ENCODE measurements at places on chromosomes 1 and 21.

GRCh38 chr1:182978151-182978853 is 25.3 kb upstream of the SHCBP1L start:
- DNase-seq = no peak

GRCh38 chr1:162458236-162458635 is 39.4 kb upstream of the UHMK1 start:
- DNase-seq = no peak

GRCh38 chr1:204863730-204864129 is 6.9 kb upstream of the NFASC start:
- no peak for DNase-seq

DNA sequence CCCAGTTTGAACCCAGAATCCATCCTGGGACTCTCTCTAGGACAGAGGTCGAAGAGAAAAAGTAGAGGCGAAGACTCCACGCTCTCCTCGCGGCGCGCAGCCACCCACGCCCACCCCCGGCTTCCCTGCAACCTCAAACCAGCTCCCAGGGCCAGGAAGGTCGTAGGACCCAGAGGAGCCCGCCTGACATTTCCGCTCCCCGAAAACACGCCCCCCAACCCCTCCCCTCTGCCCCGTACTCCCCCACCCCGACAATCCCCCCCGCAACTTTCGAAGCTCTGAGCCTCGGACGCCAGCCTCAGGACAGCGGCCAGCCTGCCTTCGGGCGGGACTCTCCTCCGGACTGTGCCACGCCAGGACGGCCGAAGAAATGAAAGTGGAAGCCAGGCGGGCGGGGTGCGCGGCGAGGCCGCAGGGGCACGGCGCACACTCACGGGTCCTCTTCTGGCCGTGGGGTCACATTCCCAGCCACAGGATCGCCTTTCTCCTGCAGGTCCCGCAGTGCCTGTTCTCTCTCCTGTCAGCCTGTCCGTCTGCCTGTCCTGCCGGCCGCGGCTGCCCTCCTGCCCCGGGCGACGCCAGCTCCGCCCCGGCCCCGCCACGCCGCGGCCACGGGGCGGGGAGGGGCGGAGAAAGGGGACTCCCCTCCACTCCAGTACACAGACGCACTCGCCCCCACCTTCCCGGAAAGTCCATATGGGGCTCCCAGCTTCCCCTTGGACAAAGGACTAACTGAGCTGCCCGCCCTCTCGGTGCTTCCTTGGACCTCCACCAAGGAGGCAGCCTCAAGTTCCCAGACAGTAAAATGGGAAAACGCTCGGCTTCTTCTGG is at the start of gene MOB3C:
Gene MOB3C, minus strand, starts transcription at position 535 of the 831 bp plus-strand sequence. CDS start 3,490 bp downstream, outside the sequence.
- peak; percentile 78 for DNase-seq

GRCh38 chr1:88061492-88062177 is 622.4 kb upstream of the PKN2 start:
- DNase-seq = peak; percentile 64

DNA sequence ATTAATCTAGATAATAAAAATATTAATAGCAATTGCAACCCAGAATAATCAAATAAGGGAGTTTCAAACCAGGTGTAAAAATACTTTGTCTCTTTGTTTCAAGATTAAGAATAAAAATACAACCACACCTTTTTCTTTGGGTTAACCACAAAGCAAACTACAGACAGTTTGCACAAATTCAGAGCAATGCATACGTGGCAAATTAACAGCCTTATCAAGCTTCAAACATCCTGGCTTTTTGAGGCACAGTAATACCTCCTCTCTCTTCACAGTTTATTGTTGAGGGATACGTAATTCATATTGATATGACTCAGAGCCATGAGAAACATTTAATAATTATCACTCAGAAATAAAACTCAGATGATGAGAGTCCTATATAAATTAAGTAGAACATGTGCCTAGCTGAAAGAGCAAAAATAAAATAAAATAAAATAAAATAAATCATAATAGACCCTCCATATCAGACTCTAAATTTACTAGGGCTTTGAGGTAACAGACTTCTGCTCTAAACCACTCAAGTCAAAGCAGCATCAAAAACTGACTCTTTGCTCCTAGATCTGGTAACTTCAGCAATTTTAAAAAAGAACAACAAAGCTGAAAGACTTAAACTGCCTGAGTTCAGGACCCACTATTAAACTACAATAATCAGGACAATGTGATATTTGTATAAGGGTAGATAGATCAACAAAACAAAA is 11.4 kb downstream of the EDEM3 start:
- peak; percentile 76 for DNase-seq

DNA sequence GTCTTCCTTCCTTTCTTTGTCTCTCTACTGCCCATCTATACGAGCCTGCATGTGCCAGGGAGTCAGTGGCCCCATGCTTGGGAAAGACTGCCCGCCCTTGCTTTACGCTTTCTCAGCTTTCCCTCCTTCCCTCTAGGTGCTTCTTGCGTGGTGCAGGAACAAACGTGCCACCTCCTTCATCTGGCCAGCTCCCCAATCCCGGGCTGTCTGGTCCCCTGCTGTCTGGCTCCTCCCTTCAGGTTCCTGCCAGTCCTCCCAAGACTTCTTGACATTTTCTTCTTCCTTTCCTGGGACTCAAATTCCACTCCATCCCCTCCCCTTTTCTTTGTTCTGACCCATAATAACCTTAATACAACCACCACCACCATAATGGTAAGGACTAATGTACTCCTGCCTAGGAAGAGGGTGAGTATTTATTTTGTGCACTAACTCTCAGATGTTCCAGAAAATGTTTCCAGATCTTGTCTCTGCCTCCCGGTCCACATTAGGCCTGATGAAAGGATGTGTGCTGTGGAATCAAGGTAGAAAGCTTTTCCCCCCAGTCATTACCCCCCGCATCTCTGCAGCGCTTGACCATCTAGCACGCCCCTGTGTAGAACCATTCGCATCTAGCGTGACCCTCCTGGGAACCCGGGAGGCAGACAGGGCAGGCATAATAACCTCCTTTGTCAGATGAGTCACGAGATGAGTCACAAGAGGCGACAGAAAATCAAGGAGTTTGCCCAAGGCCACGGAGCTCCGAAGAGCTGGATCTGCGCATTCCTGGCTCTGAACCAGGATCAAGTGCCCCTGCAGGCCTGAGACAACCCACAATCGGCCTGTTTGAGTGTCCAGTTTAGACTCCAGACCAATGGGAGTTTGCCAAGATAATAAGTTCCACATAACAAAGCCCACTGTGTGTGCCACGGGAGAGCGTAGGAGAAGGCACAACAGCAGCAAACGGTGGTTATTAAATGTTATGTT is 60.1 kb upstream of the NEK2 start:
- DNase-seq = peak; percentile 9

GRCh38 chr1:54153535-54154439 is 987 bp upstream of the CDCP2 start:
- DNase-seq = peak; percentile 16

GRCh38 chr1:101137144-101138126 is 99.4 kb upstream of the S1PR1 start:
- peak; percentile 47 for DNase-seq

- no peak for DNase-seq
Measured at GRCh38 chr1:11823366-11824137, 17.6 kb downstream of the CLCN6 start.

DNA sequence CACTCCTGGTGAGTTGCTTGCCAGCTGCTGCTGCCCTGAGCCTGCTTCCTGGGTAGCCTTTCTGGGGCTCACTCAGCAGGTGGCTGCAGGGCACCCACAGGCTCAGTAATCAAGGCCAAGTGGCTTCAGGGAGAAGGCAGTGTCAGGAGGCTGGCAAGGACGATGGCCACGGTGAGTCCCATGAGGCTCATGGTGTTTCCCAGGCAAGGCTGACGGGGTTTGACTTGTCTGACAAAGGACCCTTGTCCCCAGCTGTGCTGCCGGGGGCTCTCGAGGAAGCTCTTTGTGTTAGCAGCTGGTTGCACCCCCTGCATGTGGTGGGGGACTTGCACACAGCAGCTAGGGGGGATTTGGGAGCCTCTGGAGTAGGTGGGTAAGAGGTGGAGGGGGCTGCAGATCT is 190.5 kb upstream of the C1orf174 start:
- DNase-seq = no peak

DNA sequence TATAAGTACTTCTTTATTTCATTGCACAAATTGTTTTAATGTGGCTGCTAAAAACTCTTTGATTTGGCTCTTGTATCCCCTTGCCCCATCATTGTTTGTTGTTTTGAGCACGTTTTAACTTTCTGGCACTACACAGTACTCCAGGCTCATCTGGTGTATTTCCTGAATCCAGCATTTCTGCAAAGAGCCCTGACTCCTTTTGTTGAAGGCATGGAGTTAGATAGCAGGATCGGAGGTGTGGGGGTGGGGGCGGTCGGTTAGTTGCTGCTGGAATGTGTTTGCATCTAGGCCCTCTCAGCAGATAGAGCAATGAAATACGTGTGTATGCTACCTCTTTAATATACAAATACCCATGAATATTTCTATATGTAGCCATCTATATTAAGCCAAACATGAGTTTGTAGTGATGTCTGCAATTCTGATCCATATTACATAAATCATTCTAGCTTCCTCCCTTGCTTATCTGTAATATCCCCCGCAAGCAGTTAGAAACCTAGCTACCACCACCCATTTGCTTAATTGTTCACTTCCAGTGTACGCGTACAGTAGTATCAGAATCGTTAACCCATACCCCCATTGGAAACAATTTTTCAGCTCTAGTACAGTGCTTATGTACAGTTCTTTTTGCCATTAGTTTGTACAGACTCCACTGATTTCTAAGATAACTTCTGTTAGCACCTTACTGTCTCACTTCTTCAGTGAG is 106.0 kb downstream of the NOS1AP start:
- DNase-seq = no peak

DNA sequence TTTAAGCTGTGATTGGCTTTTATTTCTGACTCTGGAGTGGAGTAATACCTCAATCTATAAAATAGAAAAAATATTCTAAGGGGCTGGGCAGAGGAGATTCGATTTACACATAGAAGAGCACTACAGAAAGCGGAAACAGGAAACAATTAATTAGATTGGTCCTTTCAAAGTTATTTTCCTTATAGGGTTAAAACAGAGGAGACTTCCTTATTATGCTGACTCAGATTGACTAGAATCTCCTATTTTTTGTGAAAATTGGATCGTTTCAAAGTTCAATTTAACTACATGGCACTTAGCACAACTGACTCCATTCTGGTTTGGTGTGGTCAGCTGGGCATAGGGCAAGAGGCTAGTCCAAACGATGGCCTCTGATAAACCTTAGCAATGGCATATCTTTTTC is 48.3 kb upstream of the NCAM2 start:
- no peak for DNase-seq

DNA sequence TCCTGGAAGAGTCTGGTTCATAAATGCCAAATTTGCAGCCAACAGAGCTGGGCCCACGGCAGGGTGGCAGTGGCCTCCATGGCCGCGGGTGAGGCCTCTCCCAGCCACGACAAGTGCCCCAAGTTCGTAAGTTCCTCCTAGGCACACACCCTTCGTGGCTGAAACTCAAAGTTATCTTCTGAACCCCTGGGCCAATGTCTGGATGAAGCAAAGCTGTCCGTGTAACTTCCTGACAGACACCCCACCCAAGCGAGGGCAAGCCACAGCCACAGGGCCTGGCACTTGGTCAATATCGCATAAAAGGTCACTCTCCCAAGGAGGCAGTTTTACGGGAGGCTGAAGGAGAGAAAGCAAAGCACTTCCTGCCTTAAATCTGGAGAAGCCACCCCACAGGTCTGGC is 27.8 kb upstream of the GPR153 start:
- no peak for DNase-seq

DNA sequence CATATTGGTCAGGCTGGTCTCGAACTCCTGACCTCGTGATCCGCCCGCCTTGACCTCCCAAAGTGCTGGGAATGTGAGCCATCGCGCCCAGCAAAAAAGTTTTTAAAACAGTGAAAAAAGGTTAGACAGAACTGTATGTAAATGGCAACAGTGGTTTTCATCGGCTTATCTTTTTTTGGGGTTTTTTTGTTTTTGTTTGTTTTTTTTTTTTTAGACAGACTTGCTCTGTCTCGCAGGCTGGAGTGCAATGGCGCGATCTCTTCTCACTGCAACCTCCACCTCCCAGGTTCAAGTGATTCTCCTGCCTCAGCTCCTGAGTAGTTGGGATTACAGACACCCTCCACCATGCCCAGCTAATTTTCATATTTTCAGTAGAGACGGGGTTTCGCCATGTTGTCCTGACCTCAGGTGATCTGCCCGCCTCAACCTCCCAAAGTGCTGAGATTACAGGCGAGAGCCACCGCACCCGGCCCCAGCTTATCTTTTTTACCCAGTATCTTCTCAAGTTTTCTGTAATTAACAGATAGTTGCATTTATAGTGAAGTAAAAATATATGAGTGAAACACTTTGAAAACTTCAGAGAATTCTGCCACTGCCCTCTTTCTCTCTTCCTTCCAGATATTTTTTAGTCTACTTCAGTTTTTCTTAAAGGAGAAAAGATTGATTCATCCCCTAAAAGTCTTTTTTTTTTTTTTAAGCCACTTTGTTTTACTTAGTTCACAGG is 13.1 kb downstream of the TIMM17A start:
- DNase-seq = no peak

DNA sequence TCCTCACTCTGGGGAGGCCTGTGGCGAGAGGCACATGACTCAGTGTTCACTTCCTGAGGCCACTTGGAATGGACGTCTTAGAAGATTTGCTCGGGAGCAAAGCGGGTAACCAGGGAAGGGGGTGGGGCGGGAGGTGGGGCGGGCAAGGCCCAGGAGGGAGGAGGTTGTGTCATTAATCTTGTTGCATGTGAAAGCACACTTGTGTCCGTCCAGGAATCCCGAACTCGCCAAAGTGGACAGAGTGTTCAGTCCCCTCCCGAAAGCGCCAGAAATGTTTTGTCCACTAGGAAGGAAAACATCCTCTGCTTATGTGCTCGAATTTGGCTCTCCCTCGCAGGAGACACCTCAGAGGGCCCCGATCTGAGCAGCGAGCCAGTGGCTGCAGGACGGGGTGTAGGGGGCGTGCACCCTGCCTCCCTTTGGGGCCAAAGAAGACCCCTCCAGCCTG is 84.2 kb downstream of the SPSB1 start:
- no peak for DNase-seq

DNA sequence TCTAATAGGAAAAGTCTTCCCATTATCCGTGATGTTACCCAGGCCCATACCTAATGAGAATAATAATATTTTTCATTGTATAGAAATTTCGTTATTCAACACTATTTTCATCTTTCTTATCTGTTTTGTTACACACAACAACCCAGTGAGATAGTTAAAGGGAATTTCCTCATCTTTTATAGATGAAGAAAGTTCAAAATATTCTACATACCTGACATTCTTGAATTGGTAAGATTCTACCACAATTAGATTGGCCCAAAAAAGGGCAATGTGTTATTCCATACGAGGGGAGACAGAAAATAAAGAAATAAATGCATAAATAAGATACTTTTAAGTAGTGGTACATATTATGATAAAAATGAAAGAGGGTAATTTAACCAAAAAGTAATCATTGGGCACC is 405.5 kb upstream of the ADAMTS5 start:
- DNase-seq = no peak

DNA sequence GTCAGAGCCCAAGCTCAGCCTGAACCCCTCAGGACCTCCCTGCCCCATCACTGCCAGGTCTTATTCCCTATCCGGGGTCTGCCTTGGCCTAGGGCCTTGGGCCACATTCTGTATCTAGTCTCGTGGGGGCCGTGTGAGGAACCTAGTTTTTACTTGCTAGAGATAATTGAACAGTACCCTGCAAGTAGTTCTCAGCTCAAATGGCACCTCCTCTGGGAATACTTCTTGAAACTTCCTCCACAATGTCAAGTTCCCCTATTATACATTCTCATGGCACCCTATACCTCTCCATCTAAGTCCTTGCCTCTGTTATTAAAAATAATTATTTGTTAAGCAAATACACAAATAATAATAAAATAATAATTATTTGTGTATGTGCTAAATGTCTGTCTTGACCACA is 32.9 kb upstream of the CSF1 start:
- DNase-seq = no peak
